ENCODE measurements at places on chromosomes 5 and 9. TPM values are rescaled to one million over a fixed set of nuclear protein-coding genes. Genes with fewer than 3 reads are reported as not detected.

The ANKRD18A gene
- total RNA-seq: not detected

The CCNI2 gene
- not detected for total RNA-seq

The PCDHGB4 gene
- total RNA-seq: 3.1 TPM

The SPATA31E1 gene
- total RNA-seq: not detected

The DMRT2 gene
- total RNA-seq: not detected

The POU4F3 gene
- not detected for total RNA-seq
